ENCODE measurements at places on chromosomes 5 and 9. TPM values are rescaled to one million over a fixed set of nuclear protein-coding genes. Genes with fewer than 3 reads are reported as not detected.

The THBS4 gene
- total RNA-seq = 1.5 TPM

The PCDHB12 gene
- 0.18 TPM for total RNA-seq

DNA sequence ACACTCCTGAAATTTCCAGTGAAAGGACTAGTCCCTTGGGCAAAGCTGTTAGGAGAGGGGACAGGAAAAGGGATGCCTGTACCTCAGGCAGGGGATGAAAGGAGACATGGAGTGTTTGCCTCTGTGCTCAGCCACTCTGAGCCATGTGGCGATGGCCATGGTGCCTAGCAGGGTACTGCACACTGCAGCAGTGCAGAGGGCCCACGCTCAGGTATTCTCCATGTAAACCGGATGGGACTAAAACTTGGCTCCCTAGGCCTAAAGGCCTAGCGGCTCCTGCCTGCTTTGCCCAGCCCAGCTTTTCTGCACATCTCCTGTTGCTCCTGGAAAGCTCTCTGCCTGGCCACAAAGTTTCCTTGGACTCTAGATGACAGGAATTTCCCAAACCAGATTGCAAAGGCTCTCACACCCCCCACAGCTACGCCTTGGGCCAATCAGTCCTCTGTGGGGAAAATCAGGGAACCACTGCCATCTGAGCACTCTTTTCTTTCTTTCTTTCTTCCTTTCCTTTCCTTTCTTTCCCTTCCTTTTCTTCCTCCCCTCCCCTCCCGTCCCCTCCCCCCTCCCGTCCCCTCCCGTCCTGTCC is 44.3 kb downstream of the HABP4 start:
- DNase-seq = no peak

DNA sequence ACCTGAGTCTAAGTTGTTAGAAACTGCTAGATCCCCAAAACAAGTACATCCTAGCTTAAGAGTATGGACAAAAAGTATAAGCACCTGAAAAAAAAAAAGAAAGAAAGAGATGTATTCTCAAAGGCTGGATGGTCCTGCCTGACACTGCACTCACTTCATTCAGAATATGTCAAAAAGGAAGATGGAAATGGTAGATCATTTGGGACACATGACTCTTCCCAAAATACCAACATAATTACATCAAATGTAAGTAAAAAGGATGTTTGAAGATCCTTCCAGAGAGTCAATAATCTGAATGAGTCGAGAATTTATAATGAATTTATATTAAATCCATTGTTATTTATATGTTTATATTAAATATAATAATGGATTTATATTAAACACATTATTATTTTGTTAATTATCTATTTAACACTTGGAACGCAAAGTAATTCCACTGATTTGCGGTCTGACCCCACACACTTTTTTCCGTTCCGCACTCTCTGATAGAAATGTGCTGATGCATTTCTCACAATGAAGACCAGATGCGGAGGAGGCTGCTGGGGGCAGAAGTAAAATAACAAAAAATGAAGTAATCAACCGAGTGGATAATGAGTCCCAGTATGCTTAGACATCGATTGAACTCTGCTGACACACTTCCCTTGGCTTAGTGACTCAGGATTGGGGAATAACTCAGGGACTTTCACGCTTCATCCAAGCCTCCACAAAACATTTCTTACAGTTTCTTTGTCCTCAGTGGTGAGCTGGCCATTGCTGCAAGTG is 201.2 kb downstream of the ADAMTS12 start:
- peak; percentile 89 for DNase-seq

Data from fibroblast of the aortic adventitia (primary cell).